Skeletal muscle tissue (tissue), 5 donors: ENCODE measurements at places on chromosomes 7 and 10. TPM values are rescaled to one million over a fixed set of nuclear protein-coding genes. Genes with fewer than 3 reads are reported as not detected.

TMEM26 gene
- 15.7 TPM for total RNA-seq

PTCD1 gene
- 5.7 TPM for total RNA-seq

PRSS37 gene
- total RNA-seq: not detected

PRF1 gene
- 2.1 TPM for total RNA-seq

COL17A1 gene
- total RNA-seq: under 0.01 TPM

ASB4 gene
- total RNA-seq: 24.0 TPM

ADAP1 gene
- total RNA-seq: 1.0 TPM

BLNK gene
- total RNA-seq: 1.6 TPM
